CD4-positive, alpha-beta T cell treated with Interferon alpha-2 for 1 hour (primary cell): ENCODE measurements at places on chromosomes 3 and 15.
A peak's percentile ranks its signal among the peaks of the same experiment; 100 is the strongest.

DNA sequence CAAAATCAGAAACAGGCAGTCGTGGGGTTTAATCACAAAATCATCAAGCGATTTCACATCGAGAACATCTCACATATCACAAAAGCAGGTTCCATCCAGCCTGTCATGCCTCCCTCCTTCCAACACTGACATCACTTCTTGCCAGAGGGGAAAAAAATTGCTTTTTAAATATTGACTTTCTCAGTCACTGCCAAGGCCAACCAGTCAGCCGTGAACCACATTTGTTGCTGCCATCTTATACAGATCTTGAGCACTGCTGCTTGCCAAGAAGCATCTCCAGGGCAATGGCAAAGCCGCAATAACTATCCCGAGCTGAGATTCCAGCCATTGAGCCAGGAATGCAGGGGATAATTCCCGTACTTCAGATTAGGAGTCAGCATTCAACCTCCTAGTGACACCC lies 174.6 kb downstream of the ANXA2 start:
- no peak for DNase-seq

DNA sequence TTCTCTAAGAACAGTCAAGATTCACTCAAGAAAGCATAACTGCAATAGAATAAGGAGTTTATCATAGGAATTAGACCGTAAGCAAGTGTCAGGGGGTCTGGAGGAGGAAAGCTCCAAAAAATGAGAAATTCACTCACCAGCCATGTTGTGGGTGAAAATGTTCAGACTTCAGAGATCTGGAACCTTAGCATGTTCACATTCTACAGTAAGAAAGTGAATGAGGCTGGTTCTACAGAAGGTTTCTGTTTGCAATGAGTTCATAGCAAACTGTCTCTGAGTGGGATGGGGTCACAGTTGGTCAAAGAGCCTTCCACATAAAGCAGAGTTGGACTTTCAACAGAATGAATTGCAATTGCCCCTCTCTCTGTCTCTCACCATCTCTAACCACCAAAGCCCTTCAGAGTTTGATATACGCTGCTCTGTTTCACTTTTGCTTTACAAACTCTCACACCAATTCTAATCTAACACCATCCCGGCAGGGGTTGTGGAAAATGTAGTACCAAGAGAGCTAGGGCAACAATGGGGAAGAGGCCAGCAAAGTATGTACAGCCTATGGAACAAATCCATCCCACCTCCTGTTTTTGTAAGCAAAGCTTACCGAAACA lies 581.8 kb upstream of the UBE2E2 start:
- no peak for DNase-seq

GRCh38 chr3:194382892-194383223 lies 13.3 kb upstream of the LRRC15 start:
- no peak for DNase-seq

- DNase-seq: no peak
These were observed 14.1 kb downstream of the STARD5 start for GRCh38 chr15:81309647-81310450.

DNA sequence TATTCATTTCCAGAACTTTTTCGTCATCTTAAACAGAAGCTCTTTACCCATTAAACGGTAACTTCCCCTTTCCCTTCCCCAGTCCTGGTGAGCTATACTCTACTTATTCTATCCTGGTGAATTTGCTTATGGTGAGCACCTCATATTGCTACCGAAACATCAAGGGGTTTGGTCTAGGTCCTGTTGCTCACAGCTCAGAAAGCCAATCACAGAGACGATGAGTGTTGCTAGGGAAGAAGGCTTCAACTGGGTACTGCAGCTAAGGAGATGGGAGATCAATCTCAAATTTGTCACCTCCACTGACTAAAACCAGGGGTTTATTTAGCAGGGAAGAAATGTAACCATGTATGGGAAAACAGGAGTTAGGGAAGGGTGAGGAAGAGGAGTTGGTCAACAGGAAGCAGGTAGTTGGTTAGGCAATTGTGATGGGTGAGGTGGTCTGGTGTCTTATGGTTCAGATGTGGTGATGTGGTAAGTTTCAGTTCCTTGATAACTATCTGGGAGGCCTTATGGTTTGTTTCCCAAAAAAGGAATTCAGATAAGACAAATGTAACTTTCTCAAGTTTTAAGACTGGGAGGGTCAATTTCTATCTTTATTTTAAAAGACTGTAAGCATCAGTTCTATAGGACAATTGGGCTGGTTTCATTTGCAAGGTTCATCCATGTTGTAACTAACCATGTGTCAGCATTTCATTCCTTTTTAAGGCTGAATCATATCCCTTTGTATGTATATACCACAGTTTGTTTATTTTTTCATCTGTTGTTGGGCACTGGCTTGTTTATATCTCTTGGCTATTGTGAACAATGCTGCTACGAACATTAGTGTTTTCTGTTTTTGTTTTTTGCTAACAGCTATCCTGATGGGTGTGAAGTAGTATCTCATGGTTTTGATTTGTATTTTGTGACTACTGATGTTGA lies 24.3 kb downstream of the ARHGAP11B start:
- peak; percentile 6 for DNase-seq

GRCh38 chr3:42256135-42256819 lies 9.7 kb downstream of the CCK start:
- no peak for DNase-seq

DNA sequence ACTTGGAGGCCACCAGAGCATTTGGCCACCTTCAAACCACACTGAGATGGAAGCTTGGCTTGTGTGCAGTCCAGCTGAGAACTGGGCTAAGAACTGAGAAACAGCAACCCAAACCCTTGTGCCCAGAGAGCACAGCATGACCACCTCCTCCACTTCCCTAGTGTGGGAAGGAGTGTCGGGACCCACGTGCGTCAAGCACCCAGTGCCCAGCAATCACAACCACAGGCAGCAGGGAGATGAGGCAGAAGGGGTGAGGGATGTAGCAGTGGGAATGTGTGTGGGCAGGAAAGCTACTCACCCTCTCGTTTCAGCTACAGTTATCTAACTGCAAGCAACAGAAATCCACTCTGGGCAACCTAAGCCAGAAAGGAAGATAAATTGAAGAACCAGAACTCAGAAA lies 25.0 kb upstream of the RFTN1 start:
- DNase-seq: no peak

DNA sequence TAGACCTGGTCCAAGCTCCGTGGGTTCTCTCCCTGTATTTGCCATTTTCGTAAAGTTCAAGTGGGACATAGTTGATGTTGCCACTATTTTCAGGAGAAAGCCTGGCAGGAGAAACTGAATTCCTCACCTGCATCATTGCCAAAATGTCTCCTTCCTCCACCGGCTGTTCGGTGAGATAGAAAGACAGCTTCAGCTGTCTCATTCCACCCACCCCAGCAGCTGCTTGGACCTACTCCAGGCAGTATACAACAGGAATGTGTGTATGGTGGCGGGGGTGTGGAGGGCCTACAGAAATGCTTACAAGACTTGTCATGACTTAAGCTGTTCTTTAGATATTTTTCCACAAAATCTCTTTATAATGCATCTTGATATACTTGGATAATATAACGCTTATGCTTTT lies 132.7 kb upstream of the RAP2B start:
- DNase-seq: no peak
